ENCODE measurements at places on chromosomes 7 and 10.

GRCh38 chr10:68406111-68406814 lies 814 bp downstream of the RUFY2 start:
- no peak for DNase-seq

DNA sequence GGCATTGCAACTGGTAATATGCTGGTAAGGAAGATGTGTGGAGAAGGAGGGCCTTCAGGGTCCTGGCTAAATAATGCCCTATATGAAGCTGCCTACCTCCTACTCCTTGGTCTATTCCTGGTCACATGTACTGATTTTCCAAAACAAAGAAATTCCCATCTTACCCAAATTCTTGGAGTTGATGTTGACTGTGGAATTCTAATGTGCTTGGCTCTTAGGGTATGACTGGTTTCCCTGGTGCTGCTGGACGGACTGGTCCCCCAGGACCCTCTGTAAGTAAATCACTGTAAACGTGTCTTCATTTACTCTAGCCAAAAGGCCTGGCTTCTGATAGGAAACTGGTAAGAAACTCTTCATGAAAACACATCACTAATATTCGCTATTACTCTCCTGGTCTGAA lies 27.0 kb downstream of the COL1A2 start:
- DNase-seq: no peak

DNA sequence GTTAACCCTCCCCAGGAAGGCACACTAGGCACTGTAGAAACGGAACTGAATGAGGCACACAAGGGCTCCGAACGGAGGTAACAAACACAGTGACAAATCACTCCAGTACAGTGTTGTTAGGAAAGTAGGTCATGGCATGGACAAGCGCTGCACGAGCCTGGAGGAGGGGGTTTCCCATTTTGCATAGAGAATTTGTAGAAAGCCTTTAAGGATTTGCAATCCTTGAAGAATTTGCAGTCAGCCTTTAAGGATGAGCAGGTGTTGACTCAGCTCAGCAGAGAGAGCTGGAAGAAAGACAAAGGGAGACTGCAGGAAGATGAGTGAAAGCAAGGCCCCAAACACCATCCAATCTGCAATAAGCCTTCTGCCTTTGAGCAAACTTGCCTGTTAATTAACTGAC lies 51.1 kb upstream of the PPP1R3C start:
- DNase-seq: no peak

GRCh38 chr10:35707642-35708425 lies 65.7 kb upstream of the FZD8 start:
- no peak for DNase-seq

DNA sequence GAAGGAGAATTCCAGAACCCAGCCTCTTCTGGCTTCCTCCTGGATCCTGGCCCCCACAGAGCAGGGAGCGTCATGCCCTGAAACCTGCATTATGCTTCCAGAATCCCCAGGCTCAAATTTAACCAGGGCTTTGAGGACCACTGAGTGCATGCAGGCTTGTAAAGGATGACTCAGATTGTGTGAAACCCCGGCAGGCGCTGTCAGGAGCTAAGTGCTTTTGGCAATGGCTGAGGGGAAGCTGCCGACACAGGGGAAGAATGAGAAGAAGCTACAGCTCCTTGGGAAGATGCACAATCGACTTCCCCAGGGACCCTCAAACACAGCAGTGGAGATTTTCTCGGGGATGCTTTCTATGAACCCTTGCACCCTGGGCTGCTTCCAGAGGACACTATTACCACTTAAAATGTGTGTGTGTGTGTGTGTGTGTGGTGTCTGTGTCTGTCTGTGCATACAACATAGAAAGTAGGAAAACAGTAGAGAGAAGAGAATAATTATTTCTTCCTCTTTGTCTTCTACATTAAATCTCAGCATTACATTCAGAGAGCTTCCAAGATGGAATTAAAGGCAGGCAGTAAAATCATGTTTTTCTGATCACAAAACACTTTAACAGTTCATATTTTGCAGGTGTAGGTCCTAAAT lies 183.5 kb upstream of the INHBA start:
- DNase-seq: peak; percentile 45

GRCh38 chr7:105934572-105935185 lies 28.4 kb upstream of the CDHR3 start:
- DNase-seq: no peak

- DNase-seq: no peak
These were observed 19.9 kb downstream of the FAM241B start for GRCh38 chr10:69649786-69650550.

- DNase-seq: no peak
These were observed 40.8 kb downstream of the TRIM24 start for GRCh38 chr7:138500892-138501291.

DNA sequence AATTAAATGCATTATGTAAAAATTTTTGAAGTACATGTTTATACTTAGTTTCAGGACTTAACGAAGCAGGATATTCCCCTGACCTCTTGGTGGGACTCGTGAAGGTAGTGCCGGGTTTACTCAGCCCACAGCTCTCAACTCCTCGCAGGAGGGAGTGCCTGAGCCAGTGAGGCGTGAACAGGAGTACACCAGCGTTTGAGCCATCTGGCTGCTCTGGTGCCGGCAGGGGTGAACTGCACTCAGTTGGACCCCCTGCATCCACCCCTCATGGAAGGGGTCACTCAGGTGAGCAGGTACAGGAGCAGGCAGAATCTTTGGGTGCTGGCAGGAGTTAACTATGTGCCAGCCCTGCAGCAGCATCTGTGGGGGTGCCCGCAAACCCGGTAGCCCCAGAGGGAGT lies 625.1 kb upstream of the PCDH15 start:
- no peak for DNase-seq

GRCh38 chr7:4764402-4765007 lies 10.9 kb upstream of the AP5Z1 start:
- no peak for DNase-seq

GRCh38 chr10:119459681-119460340 lies 82.7 kb downstream of the RGS10 start:
- DNase-seq: no peak

- DNase-seq: no peak
These were observed 8.0 kb downstream of the AKR1B10 start for GRCh38 chr7:134535272-134535918.

DNA sequence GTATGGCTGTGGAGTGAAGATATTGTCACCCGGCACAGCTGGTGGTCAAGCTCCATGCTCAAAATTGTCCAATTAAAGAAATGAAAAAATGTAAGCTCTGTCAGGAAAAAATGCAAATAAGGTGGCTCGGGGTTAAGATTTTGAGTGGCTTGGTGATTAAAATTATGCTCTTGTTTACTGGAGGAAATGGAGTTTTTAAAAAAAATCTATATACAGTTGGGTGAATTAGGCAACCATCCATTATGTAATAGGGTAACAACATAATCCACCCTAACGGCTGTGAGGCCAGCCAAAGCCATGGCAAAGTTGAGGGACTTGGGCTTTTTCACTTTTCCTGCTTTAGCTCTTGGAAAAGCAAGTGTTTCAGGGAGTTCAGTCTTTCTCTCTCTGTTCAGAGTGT lies 260.8 kb upstream of the HABP2 start:
- no peak for DNase-seq

DNA sequence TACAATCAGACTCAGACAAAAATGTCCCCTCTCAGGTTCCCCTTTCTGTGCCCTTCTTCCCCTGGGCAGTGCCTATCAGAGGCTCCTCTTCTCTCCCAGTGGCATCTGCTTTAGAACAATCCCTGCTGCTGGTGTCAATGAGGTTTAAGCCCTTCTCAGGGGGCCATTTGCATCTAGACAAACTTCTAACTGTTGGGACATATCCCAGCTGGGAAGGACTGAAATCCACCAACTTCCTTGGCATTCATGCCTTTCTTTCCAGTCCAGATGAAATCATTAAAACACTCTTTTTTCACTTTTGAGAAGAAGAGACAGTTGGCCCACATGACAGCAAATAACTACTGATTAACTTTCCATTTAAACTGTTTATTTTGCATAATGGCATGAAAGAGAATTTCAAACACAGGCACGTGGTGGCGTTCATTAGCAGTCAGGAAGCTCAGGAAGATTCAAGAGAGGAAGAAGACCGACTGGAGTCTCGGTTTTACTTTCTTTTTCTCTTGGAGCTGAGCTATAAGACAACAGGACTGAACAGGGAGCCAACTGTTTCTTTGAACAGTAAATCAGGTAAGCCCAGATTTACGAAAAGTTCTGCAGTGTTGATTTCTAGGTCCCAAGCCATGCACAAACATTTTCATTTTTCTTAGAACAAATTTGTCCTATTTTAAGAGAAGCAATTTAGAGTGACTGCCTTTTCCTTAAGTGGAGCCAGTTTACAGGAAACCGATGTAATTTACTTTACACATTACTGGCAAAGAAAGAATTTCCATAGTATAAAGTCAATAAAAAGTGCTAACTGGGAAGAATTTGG lies at the start of gene GIMAP2:
Gene GIMAP2 (plus strand): TSS at position 488 of the 811 bp plus-strand sequence. CDS start 1,354 bp downstream, outside the sequence.
- DNase-seq: no peak

DNA sequence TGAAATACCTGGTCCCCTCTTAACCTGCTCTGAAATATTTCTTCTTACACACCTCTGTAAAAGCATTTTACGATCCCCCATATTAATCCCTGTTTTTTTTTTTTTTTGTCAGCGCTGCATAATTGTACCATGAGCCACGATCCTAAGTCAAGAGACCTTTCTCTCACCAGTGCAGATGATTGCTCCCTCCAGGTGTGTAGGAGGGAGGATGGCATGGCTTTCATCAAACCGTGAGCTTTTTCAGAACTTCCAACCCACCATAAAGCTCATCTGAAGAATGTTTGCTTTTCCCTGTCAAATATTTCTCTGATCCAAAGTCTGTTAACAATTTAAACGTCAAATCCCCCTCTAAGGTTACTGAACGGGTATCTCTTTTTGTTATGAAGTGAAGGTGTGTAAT lies 28.2 kb upstream of the SEPHS1 start:
- no peak for DNase-seq

DNA sequence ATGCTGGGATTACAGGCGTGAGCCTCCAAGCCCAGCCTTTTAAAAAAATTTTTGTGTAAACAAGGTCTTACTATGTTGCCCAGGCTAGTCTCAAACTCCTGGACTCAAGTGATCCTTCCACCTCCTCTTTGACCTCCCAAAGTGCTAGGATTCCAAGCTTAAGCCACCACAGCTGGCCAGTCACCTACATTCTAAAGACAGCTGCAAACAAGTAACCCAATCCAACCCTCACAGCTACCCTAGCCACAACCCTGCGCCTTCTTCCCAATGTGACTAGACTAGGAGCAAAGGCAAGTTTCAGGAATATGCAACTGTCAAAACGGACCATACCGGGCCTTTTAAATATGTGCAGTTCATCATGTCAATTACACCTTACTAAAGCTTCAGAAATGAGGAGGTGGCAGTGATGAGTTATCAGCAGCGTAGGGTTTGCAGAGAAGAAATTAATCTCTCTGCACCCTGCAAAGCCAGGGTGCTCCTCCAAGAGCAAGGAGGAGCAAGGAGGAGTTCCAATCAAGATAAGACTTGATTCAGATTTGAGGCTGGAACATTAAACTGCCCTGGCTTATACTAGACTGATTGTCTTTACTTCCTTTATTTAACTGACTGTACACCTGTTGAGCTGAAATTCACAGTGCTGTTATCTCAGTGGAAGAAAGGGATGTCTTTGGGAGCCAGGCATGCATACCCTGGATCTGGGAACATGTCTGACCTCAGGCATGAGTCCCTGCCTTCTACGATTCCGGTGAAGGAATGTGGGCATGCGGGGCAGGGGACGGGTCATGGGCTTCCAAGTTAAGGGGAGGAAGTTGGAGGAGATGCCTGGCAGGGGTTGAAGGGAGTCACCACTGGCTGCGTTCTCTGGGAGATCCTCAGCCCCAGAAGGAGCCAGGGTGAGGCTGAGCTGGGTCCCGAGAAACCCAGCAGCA lies 15.5 kb upstream of the TMEM120A start:
- no peak for DNase-seq

- DNase-seq: no peak
These were observed 83.6 kb downstream of the DNAJC1 start for GRCh38 chr10:21919906-21920305.

GRCh38 chr7:35508623-35509400 lies 186.1 kb downstream of the HERPUD2 start:
- DNase-seq: no peak

GRCh38 chr7:69311489-69311888 lies 286.8 kb upstream of the AUTS2 start:
- no peak for DNase-seq

GRCh38 chr10:78207776-78208175 lies 174.1 kb downstream of the RPS24 start:
- DNase-seq: no peak
